ENCODE measurements at places on chromosomes 3 and 15.

- no peaks in the 10 kb centered on the region for H3K4me1 ChIP-seq
- no peak overlapping the region for H3K4me3 ChIP-seq
- no peak overlapping the region for H3K27ac ChIP-seq
- H3K27me3 ChIP-seq, result no peaks in the 10 kb centered on the region
Measured at GRCh38 chr3:126313580-126314304, 43.5 kb downstream of the KLF15 start.

DNA sequence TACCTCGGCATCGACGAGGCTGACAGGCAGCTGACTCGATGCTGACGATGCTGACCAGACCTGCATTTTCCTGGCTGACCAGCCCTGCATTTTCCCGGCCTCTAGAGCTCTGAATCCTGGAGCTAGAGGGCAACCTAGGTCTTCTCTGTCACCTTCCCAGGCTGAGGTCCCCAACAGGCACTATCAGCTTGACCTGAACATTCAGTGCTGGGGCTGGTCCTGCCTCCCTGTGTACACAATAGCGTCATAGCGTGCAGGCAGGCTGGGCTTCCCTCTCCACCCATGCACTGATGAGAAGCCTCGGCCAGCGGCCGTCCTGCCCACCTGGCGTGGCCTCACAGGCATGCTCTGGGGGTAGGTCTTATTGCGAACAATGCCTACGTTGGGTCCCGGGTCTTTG, 62.3 kb upstream of the SNRPA1 start:
- no peak overlapping the region for H3K4me3 ChIP-seq
- H3K4me1 ChIP-seq, result peaks cover 44% of the 10 kb centered on the region
- no peaks in the 10 kb centered on the region for H3K36me3 ChIP-seq
- peak overlapping the region; percentile 92 for H3K27ac ChIP-seq
- no peaks in the 10 kb centered on the region for H3K27me3 ChIP-seq

GRCh38 chr15:73717802-73718201, 33.6 kb downstream of the CD276 start:
- H3K4me3 ChIP-seq, result no peak overlapping the region
- peaks cover 8% of the 10 kb centered on the region for H3K27me3 ChIP-seq
- H3K27ac ChIP-seq, result no peak overlapping the region
- DNase-seq, result no peak
- no peaks in the 10 kb centered on the region for H3K4me1 ChIP-seq

DNA sequence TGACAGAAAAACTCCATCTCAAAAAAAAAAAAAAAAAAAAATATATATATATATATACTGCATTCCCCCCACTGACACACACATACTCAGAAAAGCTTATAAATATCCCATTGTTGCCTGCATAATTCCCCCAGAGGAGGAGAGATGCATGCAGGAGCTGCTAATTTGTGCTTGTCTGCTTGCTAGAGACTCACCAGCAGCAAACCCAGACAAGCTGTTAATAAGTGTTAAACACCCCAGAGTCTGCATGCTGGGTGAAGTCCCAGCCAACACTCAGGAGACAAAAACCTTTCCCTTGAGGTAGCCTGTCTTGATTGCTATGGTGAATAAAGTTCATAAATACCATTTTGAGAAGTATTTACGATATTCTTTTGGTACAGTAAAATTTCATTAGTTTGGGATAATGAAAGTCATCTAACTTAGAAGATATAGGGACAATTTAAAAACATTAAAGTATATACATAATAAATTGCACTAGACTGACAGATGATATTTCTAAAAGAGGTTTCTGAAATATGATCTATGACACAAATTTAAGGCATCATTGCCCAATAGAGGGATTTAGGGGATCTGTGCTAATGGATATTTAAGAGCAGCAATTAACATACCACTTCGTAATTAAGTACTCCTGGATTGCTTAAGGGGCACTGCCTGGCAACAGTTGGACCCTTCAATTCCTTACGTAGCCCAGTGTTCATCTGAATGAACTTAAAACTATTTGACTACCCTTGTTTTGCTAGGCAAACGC, 400.0 kb upstream of the C2CD4B start:
- H3K4me1 ChIP-seq, result no peaks in the 10 kb centered on the region
- H3K36me3 ChIP-seq, result no peaks in the 10 kb centered on the region
- no peak overlapping the region for H3K27ac ChIP-seq
- no peaks in the 10 kb centered on the region for H3K27me3 ChIP-seq
- DNase-seq, result no peak

DNA sequence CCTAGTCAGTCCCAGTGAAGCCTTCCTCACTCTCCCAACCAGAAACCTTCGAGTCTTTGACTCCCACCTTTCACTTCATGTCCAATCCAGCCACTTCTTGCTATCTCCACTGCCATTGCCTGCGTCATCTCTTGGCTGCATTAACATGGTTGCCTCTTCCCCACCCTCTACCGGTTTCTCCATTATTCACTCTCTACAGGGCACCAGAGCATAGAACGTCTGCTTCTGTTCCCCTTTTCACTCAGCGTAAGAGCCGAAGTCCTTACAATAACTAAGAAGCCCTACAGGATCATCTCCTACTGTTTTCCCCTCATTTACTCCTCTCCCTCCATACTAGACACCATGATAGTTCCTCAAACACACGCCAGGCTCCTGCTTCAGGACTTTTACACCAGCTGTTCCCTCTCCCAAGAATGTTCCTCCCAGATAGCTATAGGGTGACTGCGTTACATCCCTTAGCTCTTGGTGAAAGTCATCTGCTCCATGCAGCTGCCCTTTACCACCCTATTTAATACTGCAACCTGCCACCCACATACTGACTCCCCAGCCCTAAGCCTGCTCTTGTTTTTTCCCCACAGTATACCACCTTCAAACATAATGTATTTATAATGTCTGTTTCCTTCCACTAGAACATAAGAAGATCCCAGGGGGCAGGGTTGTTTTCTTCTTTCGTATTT, 30.9 kb downstream of the RCN2 start:
- no peaks in the 10 kb centered on the region for H3K4me1 ChIP-seq
- no peaks in the 10 kb centered on the region for H3K36me3 ChIP-seq
- DNase-seq, result no peak
- H3K27me3 ChIP-seq, result peaks cover 11% of the 10 kb centered on the region
- no peak overlapping the region for H3K27ac ChIP-seq

DNA sequence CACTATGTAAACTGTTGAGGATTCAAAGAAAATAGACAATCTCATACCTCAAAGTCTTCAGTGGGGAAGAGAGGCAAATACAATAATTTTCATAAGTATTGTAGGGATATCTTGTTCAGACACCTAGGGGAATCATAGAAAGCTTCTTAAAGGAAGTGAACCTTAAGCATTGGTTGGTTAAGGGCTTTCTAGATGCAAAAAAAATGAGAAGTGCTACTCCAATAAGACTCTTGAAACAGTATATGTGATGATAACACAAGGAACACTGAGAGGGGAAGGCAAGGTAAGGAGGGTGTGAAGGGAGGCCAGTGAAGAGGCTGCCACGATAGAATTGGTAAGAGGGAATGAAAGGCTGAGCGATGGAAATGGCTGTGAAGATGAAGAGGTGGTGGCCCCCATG, 104.1 kb downstream of the TPRG1 start:
- no peak overlapping the region for H3K4me3 ChIP-seq
- no peak overlapping the region for H3K27ac ChIP-seq
- peaks cover 15% of the 10 kb centered on the region for H3K4me1 ChIP-seq
- peaks cover 6% of the 10 kb centered on the region for H3K27me3 ChIP-seq
- DNase-seq, result no peak
- H3K36me3 ChIP-seq, result no peaks in the 10 kb centered on the region

- no peak for DNase-seq
- H3K4me3 ChIP-seq, result peak overlapping the region; percentile 44
- H3K36me3 ChIP-seq, result no peaks in the 10 kb centered on the region
- peaks cover 35% of the 10 kb centered on the region for H3K4me1 ChIP-seq
Measured at GRCh38 chr15:42491539-42492225, 741 bp upstream of the ZNF106 start.

- H3K27ac ChIP-seq, result no peak overlapping the region
- no peak overlapping the region for H3K4me3 ChIP-seq
- no peak for DNase-seq
- no peaks in the 10 kb centered on the region for H3K36me3 ChIP-seq
- no peaks in the 10 kb centered on the region for H3K4me1 ChIP-seq
- peaks cover 9% of the 10 kb centered on the region for H3K27me3 ChIP-seq
Measured at GRCh38 chr15:38411902-38412301, 42.0 kb upstream of the FAM98B start.

DNA sequence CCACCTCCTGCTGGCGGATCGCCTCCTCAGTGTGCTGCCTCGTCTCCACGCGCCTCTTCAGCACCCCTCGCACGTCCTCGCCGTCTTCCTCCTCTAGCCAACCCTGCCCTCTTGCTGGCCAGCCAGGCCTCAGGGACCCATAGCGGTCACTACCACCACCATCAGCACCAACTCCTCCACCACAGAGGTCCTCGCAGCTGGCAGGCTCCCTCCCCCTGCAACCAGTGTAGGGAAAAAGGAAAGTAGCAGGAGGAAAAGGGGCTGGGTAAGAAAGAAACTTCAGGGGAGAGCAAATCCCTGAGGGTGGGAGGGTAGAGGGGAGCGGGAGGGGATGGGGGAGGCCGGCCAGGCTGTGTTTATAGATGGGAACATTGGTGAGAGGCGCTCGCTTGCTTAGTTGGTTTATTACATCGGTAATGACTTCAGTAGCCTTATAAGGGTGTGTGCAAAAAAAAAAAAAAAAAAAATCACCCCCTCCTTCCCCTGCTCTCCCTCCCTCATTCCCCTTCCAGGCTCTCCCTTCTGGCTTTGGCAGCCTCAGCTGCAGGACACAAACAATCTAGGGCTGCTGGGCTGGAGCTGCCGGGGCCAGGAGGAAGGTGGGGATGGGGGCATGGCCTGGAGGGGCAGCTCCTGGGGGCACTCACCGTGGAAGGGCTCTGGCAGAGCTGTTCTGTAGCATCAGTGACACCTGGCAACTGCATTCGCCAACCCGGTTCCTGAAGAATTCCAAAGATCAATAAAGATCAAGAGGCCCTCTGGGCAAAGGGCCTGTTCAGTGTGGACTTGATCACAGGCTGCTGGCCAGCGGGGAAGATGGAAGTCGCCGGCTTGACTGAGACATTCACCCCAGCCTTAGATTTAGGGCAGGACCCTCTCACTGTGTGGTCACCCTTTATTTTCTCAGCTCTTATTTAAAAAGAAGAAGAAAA, 116.2 kb upstream of the HACD2 start:
- H3K4me1 ChIP-seq, result no peaks in the 10 kb centered on the region
- DNase-seq, result no peak
- H3K4me3 ChIP-seq, result no peak overlapping the region
- no peaks in the 10 kb centered on the region for H3K36me3 ChIP-seq

GRCh38 chr3:81929697-81930096, 168.3 kb upstream of the GBE1 start:
- no peak overlapping the region for H3K27ac ChIP-seq
- no peak for DNase-seq
- H3K4me1 ChIP-seq, result peaks cover 25% of the 10 kb centered on the region
- H3K4me3 ChIP-seq, result no peak overlapping the region

DNA sequence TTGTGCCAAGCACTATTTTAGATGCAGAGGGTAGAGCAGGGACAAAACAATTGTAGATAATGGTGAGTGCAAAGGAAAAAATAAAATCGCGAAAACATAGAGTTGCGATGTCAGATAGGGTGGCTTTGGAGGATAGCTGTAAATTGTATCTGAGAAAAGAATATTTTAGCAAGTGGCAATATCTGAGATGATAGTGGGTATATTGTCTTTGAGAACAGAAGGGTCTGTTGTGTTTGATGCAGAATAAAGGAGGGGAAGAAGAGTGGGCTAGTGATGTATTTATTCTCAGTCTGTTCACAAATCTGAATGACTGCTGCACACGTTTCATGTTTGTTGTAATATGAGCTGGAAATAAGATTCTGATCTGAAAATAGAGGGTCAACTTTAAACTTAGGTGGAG, 396.8 kb downstream of the CADM2 start:
- no peak overlapping the region for H3K27ac ChIP-seq
- H3K36me3 ChIP-seq, result no peaks in the 10 kb centered on the region
- H3K4me3 ChIP-seq, result no peak overlapping the region
- no peaks in the 10 kb centered on the region for H3K27me3 ChIP-seq

GRCh38 chr3:47578691-47579632, at the start of gene CSPG5:
TSS of gene CSPG5 (minus strand) at chr3:47578865. CDS start at chr3:47578693, 172 bp downstream.
- no peak within 1 kb of the TSS for H3K4me3 ChIP-seq
- no peak for DNase-seq
- H3K4me1 ChIP-seq, result no peaks in the 10 kb centered on the region

DNA sequence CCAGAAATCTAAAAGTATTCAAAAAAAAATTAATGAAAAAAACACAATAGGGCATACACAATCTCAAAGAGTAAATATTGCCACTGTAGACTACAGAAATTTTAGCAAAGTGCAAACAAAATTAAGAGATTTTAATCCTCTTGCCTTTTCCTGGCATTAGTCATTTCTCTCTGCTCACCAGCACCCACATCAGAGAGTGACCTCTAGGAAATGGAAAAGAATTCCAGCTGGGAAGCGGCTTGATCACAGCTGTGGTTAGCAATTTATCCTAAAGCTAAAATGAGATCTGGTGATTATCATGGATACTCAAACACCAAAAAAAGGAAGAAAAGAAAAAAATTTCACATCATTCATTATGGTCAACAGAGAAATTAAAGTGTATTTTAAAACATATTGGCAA, 7.5 kb downstream of the CSNK1G1 start:
- no peaks in the 10 kb centered on the region for H3K4me1 ChIP-seq
- peaks cover 6% of the 10 kb centered on the region for H3K36me3 ChIP-seq
- DNase-seq, result no peak
- H3K27ac ChIP-seq, result no peak overlapping the region
- H3K27me3 ChIP-seq, result no peaks in the 10 kb centered on the region

GRCh38 chr3:190019006-190019405, 101.7 kb downstream of the P3H2 start:
- H3K36me3 ChIP-seq, result no peaks in the 10 kb centered on the region
- H3K27ac ChIP-seq, result no peak overlapping the region
- H3K4me1 ChIP-seq, result no peaks in the 10 kb centered on the region
- no peak for DNase-seq

DNA sequence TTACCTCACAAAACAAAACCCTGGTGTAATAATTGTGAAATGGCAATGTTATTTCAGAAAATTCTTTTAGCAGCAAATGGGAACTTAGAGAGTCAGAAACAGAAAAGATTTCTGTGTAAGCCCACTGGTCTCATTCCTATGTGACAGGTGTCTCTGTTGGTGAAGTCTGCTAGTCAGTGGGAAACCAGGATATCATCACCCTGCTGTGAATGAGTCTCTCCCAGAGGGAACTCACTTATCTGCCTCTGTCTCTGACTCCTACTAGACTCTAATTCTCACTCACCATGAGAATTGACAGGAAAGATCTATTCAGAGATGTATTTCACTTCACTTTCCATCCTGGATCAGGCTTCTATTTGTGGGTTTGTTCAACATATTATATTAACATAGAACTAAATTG, 266.0 kb downstream of the EPHA3 start:
- DNase-seq, result no peak
- no peaks in the 10 kb centered on the region for H3K27me3 ChIP-seq
- H3K4me3 ChIP-seq, result no peak overlapping the region
- H3K27ac ChIP-seq, result no peak overlapping the region
- no peaks in the 10 kb centered on the region for H3K36me3 ChIP-seq

DNA sequence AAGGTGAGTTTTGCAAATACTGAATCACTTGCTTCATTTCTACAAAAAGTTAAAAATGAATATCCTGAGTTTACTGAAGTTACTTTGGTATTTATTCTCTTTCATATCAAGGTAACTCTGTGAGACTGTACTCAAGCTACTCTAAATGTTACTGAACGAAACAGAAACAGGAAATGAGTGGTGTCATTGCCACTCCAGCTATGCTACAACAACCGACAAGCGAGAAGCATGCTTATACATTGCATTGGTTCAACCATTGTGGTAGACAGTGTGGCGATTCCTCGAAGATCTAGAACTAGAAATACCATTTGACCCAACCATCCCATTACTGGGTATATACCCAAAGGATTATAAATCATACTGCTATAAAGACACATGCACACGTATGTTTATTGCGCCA, 313.2 kb upstream of the THBS1 start:
- H3K4me1 ChIP-seq, result peaks cover 2% of the 10 kb centered on the region
- no peak overlapping the region for H3K27ac ChIP-seq
- H3K36me3 ChIP-seq, result no peaks in the 10 kb centered on the region
- no peak overlapping the region for H3K4me3 ChIP-seq
- no peak for DNase-seq
